ENCODE measurements at places on chromosomes 6 and 20. TPM values are rescaled to one million over a fixed set of nuclear protein-coding genes. Genes with fewer than 3 reads are reported as not detected.

The DACT2 gene
- not detected for total RNA-seq

The BPIFA1 gene
- total RNA-seq, result not detected

The C20orf144 gene
- not detected for total RNA-seq

The HLA-DOB gene
- total RNA-seq, result 0.79 TPM

The ANGPT4 gene
- 0.12 TPM for total RNA-seq

The GNAS gene
- total RNA-seq, result 2,003 TPM

The PHACTR3 gene
- 0.14 TPM for total RNA-seq

The CLPSL2 gene
- not detected for total RNA-seq

The BANF2 gene
- total RNA-seq, result not detected

The TNXB gene
- total RNA-seq, result 1.8 TPM

The SLC32A1 gene
- not detected for total RNA-seq

The LCA5 gene
- total RNA-seq, result 5.8 TPM

The SPATA25 gene
- 1.7 TPM for total RNA-seq

The TMEM170B gene
- total RNA-seq, result 1.5 TPM

The SOX12 gene
- total RNA-seq, result 43.4 TPM

The LAMA2 gene
- total RNA-seq, result 1.7 TPM

The SOBP gene
- total RNA-seq, result 4.7 TPM

The WFDC2 gene
- 2.4 TPM for total RNA-seq

The STK38 gene
- total RNA-seq, result 53.9 TPM

The POPDC3 gene
- total RNA-seq, result 8.6 TPM

The PNPLA1 gene
- not detected for total RNA-seq

The MICB gene
- total RNA-seq, result 4.1 TPM

The GSTA3 gene
- not detected for total RNA-seq

The EMILIN3 gene
- total RNA-seq, result not detected

The NRN1 gene
- 1.0 TPM for total RNA-seq

The MUCL3 gene
- not detected for total RNA-seq

The TMC2 gene
- total RNA-seq, result not detected

The HS3ST5 gene
- 3.2 TPM for total RNA-seq

The RFX6 gene
- total RNA-seq, result not detected

The OOEP gene
- total RNA-seq, result not detected

Data from astrocyte (in vitro differentiated cells and primary cell).